Endothelial cell of coronary artery (primary cell): ENCODE measurements at places on chromosomes 11 and 22. TPM values are rescaled to one million over a fixed set of nuclear protein-coding genes. Genes with fewer than 3 reads are reported as not detected.

The GRAMD1B gene
- 2.4 and 15.2 TPM in 2 replicates for total RNA-seq

The KCNQ1OT1 gene
- total RNA-seq: 0.81 and 1.9 TPM in 2 replicates

The DEFB108B gene
- total RNA-seq: not detected in 2 replicates

The SOX10 gene
- not detected in 2 replicates for total RNA-seq

The PIM3 gene
- 77.6 and 133 TPM in 2 replicates for total RNA-seq

The ARHGAP42 gene
- total RNA-seq: 2.0 and 2.5 TPM in 2 replicates

The ZP1 gene
- total RNA-seq: not detected in 2 replicates

The AP5B1 gene
- 5.5 and 8.0 TPM in 2 replicates for total RNA-seq

The OR51E2 gene
- not detected in 2 replicates for total RNA-seq
